Karpas-422 (cell line): ENCODE measurements at places on chromosomes 6 and 20. TPM values are rescaled to one million over a fixed set of nuclear protein-coding genes. Genes with fewer than 3 reads are reported as not detected.

TOX2 gene
- total RNA-seq: 42.9 and 54.1 TPM in 2 replicates

PROKR2 gene
- not detected in 2 replicates for total RNA-seq

BNIP5 gene
- total RNA-seq: not detected in 2 replicates

GABRR1 gene
- not detected in 2 replicates for total RNA-seq

CPNE5 gene
- 0.63 and 2.4 TPM in 2 replicates for total RNA-seq

PRSS16 gene
- total RNA-seq: 0.94 TPM in 1 of 2 replicates, not detected in the other

POLR1H gene
- 64.3 and 85.1 TPM in 2 replicates for total RNA-seq

CLPSL2 gene
- total RNA-seq: not detected in 2 replicates

PAQR8 gene
- total RNA-seq: 0.29 and 1.2 TPM in 2 replicates

NAA20 gene
- total RNA-seq: 32.8 and 39.0 TPM in 2 replicates

SLCO4A1 gene
- 0.72 TPM in 1 of 2 replicates, not detected in the other for total RNA-seq

C2 gene
- total RNA-seq: not detected in 2 replicates

DNA sequence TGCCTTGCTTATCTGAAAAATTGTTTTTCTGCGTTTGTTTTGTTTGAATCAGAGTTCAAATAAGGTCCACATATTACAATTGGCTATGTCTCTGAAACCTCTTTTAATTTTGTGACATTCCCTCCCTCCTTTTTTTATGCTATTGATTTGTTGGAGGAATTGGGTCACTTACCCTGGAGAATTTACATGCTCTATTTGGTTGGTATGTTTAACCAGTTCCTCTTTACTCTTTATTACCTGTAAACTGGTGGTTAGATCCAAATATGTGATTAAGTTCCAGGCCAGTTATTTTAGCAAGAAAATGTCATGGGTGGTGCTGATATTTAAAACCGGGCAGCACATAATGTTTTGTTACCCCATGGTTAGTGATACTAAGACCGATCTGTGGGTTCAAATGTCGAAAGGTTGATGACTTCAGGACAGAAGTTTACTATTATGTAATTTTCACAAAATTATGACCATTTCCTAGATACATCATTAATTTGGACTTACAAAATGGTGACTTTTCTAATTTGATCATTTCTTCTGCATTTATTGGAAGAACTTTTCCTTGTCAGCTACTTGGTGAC, 77.3 kb downstream of the KIZ start:
- DNase-seq: no peak

DNA sequence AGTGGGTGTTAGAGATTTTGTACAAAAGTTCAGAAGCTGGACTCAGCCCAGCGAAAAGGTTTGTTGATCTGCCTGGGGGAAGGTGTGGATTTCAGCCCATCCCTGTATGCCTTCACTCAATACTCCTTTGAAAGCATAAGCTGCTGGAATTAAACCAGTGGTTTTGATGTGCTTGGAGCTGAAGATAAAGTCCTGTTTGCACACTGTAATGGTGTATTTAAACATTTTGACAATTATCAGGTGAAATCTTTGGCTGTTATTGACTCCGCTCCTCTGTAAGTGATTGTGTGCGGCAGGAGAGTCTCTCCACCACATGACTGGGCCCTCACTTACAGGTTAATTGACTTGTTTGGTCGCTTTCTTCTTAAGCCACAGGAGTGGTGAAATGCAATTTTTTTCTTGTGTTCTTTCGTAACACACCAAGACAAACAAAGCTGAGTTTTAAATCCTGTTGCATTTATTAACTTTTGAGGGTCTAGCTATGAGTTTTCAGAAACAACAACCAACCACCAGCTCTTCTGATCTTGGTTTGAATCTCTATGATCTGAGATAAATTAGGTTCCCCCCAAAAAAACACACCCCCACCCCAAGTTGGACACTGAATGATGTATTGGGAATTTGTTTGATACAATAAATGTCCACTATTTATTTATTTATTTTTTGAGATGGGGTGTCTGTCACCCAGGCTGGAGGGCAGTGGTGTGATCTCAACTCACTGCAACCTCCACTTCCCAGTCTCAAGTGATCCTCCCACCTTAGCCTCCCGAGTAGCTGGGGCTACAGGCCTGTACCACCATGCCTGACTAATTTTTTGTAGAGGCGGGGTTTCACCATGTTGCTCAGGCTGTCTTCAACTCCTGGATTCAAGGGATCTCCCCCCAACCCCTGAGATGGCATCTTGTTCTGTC, 46.3 kb upstream of the NCOA3 start:
- DNase-seq: peak; percentile 36

DNA sequence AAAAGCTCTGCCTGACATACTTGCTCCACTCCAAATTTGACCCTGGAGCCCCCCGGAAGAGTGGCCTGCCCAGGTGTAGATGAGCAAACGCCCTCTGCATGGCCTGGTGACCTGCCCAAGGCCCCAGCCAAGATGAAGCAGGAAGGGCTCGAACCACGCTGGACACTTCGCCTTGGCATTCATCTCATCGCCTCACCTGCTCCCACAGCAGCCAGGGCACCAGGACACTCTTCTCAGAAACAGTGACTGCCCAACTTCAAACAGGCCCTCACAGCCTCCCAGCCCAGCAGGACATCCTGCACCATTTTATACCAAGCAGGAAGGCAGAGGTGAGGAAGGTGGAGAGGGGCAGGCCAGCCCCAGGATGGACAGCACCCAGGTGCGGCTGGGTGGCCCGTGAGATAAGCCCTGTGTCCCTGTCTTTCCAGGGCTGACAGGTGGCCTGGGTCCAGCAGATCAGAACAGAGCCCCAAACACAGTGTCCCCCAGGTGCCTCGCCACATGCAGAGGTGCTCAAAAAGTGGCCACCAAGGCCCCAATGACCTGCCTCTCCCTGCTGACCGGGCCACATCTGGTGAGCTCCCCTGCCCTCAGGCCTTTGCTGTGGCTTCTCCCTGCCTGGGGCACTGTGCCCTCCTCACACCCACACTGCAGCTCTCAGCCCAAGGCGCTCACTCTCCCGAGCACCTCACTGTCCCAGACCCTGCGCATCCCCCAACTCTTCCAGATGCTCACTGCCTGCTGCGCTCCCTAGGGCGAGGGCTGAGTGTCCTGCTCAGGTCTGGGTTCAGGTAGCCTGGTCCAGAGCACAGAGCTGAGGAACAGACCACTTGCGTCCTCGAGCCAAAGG, 7.2 kb downstream of the ACSS1 start:
- DNase-seq: no peak

DNA sequence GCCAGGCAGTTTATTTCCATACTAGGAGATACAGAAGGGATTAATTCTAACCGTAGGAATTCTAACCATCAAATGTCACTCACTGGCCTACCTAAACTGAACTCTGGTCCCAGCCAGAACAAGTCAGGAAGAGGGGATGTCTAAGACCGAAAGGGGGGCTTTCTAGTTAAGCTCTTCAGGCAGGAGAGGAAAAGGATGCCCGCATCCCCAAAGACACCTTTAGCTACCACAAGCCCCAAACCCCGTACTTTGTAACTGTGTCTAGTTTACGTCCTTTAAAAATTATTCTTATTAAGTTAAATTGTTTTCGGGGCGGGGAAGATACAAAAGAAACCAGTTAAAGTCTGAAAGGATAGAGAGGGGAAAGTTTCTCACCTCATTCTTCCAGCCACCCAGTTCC, 1.2 kb upstream of the ZNF76 start:
- DNase-seq: no peak

- DNase-seq: no peak
Observed at GRCh38 chr6:45870531-45870930, 145.1 kb downstream of the CLIC5 start.

GRCh38 chr6:34468378-34468892, 2.6 kb downstream of the PACSIN1 start:
- DNase-seq: peak; percentile 72

GRCh38 chr6:69349771-69350170, 447.0 kb downstream of the LMBRD1 start:
- no peak for DNase-seq

- DNase-seq: no peak
Observed at GRCh38 chr6:5053038-5053437, 32.1 kb upstream of the PPP1R3G start.

DNA sequence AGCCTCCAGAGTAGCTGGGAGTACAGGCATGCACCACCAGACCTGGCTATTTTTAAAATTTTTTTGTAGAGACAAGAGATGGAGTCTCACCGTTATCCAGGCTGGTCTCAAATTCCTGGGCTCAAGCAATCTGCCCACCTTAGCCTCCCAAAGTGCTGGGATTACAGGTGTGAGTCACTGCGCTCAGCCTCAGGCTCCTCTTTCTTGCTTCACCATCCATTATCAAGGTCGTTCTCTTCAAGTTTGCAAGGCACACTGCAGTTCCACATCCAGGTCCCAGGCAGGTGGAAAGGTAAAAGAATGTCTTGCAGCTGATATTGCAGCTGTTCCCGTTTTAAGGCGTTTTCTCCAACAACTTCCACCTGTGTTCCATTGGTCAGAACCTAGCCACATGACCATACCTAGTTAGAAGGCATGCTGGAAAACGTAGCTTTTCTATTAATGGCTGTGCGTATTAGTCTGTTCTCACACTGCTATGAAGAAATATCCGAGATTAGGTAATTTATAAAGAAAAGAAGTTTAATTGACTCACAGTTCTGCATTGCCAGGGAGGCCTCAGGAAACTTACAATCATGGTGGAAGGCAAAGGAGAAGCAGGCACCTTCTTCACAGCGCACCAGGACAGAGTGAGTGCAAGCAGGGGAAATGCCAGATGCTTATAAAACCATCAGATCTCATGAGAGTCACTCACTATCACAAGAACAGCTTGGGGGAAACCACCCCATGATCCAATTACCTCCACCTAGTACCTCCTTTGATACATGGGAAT, 51.7 kb downstream of the PCNA start:
- DNase-seq: peak; percentile 33

DNA sequence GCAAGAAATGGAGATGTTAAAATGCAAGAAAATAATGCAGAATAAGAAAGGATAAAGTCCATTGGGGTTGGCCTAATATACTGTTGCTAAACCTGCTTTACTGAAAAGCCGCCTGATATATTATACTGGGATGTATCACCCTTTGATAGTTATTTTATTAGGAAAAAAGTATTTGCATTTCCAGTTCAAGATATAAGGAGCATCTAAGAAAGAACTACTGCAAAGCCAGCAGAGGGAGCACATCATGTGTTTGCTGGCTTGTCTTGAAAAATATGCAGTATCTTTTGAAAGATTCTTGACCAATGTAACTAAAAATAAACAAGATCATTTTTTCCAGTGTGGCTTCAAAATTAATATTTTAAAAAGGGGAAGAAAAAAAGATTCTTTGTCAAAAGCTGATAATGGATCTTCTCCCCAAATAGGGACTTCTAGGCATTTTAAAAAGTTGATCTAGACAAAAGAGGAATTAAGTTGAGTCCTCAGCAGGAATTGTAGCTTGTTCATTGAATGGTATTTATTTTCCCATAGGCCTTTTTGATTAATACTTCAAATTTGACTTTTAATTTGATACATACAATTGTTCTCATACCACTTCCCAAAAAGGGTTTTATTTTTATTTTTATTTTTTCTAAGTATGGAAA, 214.9 kb downstream of the ZFAND3 start:
- DNase-seq: peak; percentile 48

DNA sequence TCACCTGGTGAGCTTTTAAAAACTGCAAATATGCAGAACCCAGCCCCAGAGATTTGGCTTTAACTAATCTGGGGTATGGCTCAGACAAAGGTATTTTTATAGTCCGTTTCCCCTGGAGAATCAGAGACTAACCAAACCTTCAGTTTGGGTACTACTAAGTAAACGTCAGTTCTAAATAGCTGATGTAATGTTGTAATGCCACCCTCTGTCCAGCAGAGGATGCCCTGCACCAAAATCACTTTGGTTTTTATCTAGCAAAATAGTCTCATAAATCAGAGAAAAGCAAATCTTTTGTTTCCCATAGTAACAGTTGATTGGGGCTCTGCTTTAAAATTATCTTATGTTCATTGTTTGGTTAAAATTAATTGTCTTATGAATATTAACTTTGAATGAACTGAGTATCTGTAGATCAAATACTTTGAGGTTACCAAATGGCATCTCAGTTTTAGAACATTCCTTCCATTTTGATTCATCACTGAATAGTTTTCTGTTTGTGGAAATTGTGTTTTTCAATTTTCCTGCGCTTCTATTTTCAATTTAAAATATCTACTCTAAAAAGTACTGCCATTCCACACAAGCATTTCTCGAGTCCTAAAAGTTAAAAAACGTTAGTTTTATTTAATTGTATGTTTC, 278.3 kb upstream of the PLCB4 start:
- DNase-seq: peak; percentile 75

DNA sequence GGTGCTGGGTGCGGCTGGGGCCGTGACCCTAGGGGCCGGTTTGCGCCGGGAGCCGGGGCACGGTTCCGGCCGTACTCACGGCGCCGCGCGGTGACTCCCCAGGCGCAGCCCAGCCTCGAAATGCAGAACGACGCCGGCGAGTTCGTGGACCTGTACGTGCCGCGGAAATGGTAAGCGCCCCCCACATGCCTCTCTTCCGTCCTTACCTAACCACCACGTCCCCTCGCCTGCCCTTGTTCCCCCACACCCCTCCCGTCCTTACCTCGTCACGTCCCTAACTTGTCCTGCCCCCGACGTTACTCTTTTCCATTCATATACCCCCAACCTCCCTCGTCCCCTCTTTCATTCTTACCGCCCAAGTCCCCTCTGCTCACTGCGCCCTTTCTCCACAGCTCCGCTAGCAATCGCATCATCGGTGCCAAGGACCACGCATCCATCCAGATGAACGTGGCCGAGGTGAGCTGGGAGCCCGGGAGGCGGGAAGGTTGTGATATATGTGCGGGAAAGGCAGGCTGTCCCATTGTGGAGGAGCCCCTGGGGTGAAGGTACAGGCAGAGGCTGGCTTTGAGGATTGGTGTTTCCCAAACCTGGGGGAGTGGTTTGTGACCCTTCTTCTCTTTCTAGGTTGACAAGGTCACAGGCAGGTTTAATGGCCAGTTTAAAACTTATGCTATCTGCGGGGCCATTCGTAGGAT, 463 bp downstream of the RPS21 start:
- DNase-seq: peak; percentile 66

DNA sequence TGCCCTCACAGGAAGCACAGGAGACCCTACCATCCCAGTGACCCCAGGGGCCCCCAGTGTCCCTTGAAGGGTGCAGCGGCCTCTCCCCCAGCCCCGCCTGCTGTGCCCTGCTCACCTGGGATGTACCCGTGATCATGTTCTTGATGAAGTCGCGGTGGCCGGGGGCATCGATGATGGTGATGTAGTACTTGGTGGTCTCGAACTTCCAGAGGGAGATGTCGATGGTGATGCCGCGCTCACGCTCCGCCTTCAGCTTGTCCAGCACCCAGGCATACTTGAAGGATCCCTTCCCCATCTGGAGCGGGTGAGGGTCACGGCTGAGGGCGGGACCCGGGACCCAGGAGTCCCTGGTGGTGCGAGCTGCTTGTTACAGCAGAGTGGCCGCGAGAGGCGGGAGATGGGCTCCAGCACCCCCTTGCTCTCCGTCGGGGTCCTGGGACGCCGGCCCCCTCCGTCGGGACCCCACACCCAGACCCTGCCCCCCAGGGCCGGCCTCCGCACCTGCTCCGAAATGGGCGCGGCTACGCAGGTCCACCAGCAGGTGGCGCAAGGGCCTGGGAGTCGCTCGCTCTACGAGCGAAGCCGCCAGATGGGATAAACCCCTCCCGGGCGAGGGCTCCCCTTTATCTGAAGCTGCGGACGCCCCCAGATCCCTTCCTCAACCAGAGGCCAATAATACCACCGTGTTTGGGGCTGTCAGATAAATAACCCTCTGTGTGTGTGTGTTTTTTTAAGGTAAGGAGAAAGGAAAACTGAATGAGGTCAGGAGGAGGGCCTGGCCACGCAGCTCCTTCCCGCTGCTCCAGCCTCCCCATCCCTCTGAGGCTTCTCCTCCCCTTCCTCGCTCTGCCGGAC, 2.9 kb downstream of the EEF1A2 start:
- DNase-seq: peak; percentile 89

- no peak for DNase-seq
Observed at GRCh38 chr6:111844376-111844775, 28.9 kb downstream of the FYN start.
